ENCODE measurements at places on chromosomes 5 and 9. TPM values are rescaled to one million over a fixed set of nuclear protein-coding genes. Genes with fewer than 3 reads are reported as not detected.
A peak's percentile ranks its signal among the peaks of the same experiment; 100 is the strongest.

DNA sequence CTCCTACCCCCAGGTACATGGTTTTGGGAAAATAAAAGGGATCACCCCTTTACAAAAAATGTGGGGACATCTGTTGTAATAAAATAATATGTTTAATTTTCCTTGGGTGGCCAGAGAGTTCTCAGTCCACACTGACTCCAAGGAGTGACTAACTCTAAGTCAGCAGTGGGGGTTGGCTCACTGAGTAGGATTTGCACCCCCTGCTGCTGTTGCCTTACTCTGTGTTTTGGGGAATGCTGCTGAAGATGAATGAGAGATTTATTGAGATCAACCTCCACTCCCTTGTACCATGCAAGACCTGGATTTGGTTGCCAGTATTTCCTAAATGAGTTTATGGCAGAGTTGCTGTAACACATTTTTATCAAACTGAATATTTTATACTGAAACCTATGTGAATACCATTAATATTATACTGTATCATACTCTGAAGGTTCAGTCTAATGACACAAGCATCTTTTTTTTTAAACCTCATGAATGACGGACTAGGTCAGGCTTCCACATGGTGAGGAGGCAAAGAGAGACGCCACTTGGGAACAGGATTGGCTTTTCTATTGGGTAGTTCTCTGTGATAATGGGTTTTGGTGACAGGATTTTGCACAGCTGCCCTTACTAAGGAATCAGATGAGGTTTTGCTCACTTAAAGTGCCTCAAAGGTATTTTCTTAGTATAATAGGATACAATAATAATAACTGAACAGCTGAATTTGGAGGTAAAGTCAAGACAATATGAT is 121.3 kb upstream of the OSMR start:
- DNase-seq: no peak

DNA sequence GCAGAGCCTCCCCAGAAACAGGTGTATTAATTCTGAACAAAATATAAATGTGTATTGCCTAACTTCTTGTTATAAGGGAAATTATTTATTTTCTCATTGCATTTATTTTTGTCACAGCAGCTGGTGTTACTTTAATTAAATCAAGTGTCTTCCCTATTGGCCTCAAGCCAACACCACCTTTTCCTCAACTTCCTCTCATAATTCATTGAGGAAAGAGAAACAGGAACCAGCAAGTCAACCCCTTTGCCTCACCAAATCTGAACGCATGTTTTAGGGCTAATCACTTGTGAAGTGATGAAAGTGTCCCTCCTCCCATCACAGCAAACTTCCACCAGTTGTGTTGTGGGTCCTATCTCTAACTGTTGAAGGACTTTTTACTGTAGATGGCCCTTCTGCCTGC is 73.1 kb downstream of the DIRAS2 start:
- DNase-seq: no peak

DNA sequence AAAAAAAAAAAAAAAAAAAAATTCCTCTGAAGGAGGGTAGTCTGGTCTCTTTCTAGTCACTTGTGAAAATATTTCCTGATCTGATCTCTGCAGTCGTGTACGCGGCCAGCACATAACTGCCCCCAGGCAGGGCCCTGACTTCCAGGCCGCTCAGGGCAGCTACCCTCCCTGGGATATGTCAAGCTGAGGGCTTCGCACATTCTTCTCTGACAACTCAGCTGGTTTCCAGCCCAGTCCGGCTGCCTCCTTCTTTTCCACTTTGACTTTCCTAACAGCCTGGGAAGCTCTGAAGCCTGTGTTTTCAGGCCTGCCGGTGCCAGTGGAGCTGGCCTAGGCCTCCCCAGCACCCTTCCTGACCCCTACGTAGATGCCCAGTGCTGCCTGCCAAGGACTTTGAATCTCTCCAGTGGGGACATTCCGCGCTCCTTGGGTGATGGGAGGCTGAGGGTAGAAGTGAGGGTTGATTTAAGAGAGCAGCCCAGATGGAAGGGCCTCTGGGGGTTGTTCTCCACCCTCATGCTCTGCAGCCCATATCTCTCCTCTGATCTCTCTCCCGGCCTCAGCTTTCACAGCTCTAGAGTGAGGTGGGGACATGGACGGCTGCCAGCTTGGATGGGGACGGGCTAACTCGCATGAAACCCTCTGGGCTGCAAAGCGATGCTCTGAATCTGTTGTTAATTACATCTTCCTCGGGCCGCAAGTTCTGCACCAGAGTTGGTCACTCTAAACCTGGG is 20.7 kb downstream of the COL5A1 start:
- no peak for DNase-seq

- no peak for DNase-seq
Measured at GRCh38 chr9:5485378-5486085, 24.8 kb upstream of the PDCD1LG2 start.

PLEKHG4B gene
- total RNA-seq: 56.8 TPM

DNA sequence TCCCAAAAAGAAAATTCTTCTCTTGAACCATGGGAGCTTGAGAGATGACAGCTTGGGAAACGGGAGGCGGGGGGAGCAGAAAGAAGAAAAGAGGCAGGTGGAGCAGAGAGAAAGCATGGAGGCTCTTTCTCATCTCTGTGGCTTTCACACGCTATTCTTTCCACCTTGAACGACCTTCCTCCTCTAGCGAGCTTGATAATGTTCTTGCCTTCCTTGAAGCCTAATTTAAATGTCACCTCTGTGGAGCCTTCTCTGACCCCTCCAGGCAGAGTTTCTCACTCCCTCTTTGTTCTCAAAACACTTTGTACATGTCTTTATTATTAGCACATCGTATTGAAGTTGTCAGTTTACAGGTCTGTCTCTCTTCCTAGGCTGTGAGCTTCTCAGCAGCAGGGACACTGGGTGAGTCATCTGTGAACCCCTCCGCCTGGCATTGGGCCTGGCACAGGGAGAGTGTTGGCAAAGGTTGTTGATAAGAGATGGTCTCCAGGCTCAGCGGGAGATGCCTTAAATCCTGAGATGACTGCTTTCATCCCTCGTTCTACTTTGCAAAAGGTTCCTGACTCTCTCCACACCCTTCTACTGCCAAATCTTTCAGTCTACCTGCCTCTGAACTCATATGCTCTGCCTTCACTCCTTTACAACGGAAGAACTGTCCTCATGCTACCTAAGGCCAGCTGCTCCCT is 14.1 kb upstream of the STRBP start:
- DNase-seq: no peak

GRCh38 chr5:65695896-65696295 is 26.0 kb downstream of the SGTB start:
- DNase-seq: no peak

GRCh38 chr9:114742947-114743346 is 61.0 kb upstream of the TEX48 start:
- no peak for DNase-seq

DNA sequence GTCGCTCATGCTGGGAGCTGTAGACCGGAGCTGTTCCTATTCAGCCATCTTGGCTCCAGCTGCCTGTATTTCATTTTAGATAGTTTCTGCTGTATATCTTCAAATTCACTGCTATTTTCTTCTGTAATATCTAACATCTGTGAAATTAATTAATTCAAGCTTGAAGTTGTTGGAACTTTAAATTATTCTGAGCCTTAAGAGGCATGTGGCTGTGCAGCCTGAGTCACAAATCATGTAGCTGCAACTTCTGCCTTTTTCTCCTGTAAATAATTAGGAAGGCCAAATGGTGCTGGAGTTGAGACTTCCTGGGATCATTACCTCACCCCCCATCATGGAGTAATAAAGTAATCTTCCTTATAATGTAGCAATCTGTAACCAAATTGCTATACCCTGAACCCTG is 183.3 kb upstream of the PCSK5 start:
- DNase-seq: no peak

DNA sequence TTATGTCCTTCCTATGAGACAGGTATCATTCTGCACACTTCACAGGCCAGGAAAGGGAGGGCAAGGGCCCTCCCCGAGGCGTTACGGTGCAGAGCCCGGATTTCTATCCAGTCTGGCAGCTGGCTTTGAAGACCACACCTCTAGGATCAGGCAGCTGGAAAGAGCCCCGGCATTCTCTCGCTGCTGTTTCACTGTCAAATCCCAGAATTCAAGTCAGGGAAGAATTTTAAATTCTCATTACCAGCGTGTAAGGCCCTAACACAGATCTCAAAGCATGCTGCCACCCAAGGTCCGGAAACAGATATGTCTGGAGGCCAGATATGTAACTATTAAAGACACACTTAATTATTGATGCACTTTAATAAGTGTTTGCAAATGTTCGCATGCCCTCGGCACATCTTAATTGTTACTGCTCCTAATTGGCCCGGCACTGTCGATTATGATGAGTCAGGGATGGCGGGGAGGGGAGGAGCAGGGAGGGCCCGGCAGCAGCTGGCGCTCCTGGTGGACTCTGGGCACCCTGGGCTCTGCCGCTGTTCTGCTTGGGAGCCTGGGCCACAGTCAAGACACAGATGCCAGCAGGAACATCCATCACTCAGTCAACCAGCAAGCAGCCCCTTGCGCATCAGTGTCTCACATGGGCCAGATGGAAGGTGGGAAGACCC is 76.3 kb upstream of the BARHL1 start:
- no peak for DNase-seq

DNA sequence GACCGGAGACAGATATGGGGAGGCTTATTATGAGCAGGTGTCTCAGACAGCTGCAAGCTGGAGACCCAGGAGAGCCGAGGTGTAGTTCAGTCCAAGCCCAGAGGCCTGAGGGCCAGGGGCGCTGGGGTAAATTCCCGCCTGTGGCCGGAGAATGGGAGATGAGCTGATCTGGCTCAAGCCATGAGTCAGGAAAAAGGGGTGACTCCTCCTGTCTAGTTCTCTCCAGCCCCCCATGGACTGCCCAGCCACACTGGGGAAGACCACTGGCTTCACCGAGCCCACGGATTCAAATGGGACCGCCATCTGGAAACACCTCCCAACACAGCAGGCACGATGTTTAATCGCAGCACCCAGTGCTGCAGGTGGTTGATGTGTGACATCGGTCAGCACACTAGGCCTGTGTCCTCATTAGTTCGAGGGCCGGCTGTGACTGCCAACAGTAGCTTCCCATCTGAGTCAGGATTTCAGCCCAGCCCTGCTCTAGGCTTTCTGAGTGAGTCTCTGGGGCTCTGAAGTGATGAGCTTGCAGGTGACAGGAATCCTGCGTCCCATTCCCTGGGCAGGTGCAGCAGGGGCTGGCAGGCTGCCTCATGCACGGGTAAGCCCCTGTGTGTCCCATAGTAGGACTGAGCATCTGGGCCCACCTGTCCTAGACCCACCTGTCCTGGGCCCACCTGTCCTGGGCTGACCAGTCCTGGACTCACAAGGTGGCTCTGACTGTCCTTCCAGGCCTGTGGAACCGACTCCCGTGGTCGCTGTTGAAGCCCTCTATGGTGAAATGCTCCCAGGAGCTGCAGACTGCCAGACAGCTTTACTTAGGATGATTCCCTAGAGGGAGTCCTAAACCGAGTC is 49.7 kb downstream of the AHRR start:
- DNase-seq: peak; percentile 6

DNA sequence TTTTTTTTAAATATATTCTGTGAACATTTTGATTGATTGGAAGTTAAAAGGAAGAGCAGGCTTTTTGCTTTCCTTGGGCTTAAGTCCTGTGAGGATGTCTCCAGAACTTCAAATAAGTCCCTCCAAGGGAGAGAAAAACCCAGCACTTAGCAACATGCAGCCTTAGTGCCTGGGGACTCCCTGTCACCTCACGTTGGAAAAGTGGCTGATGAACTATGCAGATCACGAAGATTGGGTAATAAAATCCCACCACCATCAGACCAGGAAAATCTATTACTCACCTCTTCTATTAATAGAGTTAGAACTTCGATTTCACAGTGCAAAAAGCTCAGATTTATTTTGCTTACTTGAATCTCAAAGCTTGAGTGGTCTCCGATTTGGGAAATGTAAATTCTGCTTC is 507.0 kb downstream of the MAT2B start:
- no peak for DNase-seq

LCN6 gene
- total RNA-seq: not detected

SHC3 gene
- total RNA-seq: 1.3 TPM

GRCh38 chr5:1002271-1002546 is 6.4 kb upstream of the NKD2 start:
- DNase-seq: no peak

GRCh38 chr9:35728041-35728971 is 3.7 kb downstream of the TLN1 start:
- no peak for DNase-seq

- DNase-seq: no peak
Measured at GRCh38 chr5:120528609-120529008, 64.5 kb downstream of the PRR16 start.

Measured in progenitor cell of endocrine pancreas (in vitro differentiated cells).